Activated T-helper 2 cell treated with anti-CD3 and anti-CD28 coated beads, Interferon-gamma antibody, Interleukin-2, Interleukin-4, amounts not matched to agents 10 μg/mL and 5 μg/mL and 100 μg/mL, durations not matched to agents 14 hours and 24 hours and 36 hours (primary cell): ENCODE measurements at places on chromosomes 6 and 20. TPM values are rescaled to one million over a fixed set of nuclear protein-coding genes. Genes with fewer than 3 reads are reported as not detected.

Gene SLC17A3
- 1.6 TPM in 2 replicates for total RNA-seq

Gene WFDC9
- not detected in 2 replicates for total RNA-seq

Gene CST1
- total RNA-seq, result not detected in 2 replicates

Gene VSX1
- total RNA-seq, result not detected in 2 replicates

Gene PRDM13
- total RNA-seq, result not detected in 2 replicates

Gene FAXC
- 0.25 TPM in 1 of 2 replicates, not detected in the other for total RNA-seq

Gene BTN1A1
- not detected in 2 replicates for total RNA-seq

Gene ENPP5
- not detected in 2 replicates for total RNA-seq
